ENCODE measurements at places on chromosomes 7 and 10.

DNA sequence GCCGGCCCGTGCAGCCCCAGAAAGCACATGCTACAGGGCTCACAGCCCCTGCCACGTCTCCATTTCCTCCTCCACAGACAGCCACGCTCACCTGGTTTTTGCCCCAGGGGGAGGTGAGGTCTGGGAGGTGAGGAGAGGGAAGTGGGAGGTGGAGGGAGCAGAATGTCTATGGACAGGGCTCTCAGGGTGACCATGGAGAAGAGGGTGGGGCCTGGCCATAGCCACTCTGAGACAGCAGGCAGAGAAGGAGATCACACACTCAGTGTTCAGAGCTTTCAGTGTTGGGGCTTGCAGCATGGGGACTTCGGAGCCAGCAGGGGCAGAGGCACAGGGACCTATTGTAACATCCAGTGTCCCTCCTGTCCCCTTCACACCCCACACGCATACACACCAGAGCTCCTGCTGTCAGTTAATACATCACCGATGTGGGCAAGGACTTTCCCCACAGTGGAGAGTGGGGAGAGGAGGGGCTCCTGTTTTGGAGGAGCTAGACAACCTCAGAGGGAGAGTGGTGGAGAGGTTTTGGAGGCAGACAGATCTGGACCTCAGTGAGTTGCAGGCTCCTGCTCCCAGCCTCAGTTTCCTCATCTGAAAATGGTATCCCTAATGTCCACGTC, 14.4 kb downstream of the WDFY4 start:
- no peak for DNase-seq

DNA sequence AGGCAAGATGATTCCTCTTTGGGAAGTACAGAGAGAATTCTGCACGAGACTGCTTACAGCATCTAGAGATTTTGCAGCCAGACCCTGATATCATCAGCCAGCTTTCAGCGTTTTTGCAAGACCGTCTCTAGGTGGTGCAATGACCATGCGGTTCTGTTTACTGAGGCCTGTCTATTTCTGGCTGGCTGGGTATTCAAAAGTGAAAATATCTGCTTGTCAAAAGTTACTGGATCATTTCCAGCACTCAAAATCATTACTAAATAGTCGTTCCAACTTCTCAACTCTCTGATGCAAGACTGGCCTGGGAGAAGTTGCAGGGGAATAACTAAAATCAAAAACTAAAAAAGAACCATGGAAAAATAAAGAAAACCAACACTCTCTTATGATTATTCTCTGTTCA, 240.1 kb downstream of the ELMO1 start:
- DNase-seq = no peak

GRCh38 chr7:31234836-31235605, 105.5 kb downstream of the NEUROD6 start:
- no peak for DNase-seq

GRCh38 chr10:80136134-80136571, 3.6 kb downstream of the PLAC9 start:
- no peak for DNase-seq

GRCh38 chr7:11716185-11716584, 115.8 kb downstream of the THSD7A start:
- DNase-seq = no peak

- DNase-seq = no peak
Measured at GRCh38 chr10:91955114-91955513, 31.5 kb downstream of the BTAF1 start.

- no peak for DNase-seq
Measured at GRCh38 chr10:97195706-97196222, 10.0 kb upstream of the SLIT1 start.

- DNase-seq = no peak
Measured at GRCh38 chr7:46493196-46493595, 572.1 kb upstream of the IGFBP3 start.

DNA sequence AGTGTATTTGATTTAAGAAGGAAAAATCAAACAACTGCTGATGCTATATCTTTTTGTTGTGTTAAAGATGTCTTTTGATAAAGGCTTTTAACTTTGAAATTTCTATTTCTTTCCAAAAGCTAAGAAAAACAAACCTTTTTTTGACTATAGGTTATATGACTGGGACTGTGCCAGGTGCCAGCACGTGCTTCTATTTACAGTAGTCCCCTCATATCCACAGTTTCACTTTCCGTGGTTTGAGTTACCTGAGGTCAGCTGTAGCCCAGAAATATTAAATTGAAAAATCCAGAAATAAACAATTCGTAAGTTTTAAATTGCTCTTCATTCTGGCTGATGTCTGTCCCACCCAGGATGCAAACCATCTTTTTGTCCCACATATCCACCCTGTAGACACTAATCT, 104.3 kb downstream of the BBS9 start:
- DNase-seq = no peak

- no peak for DNase-seq
Measured at GRCh38 chr7:36951257-36951697, 227.0 kb upstream of the AOAH start.

- DNase-seq = no peak
Measured at GRCh38 chr10:10320956-10321355, 696.7 kb upstream of the CELF2 start.

All from stimulated activated CD4-positive, alpha-beta T cell treated with anti-CD3 and anti-CD28 coated beads, Interleukin-1b, Interleukin-23, amount 100 ng/mL, for 1 hour (primary cell).